ENCODE measurements at places on chromosomes 11 and 22.
A peak's percentile ranks its signal among the peaks of the same experiment; 100 is the strongest.

DNA sequence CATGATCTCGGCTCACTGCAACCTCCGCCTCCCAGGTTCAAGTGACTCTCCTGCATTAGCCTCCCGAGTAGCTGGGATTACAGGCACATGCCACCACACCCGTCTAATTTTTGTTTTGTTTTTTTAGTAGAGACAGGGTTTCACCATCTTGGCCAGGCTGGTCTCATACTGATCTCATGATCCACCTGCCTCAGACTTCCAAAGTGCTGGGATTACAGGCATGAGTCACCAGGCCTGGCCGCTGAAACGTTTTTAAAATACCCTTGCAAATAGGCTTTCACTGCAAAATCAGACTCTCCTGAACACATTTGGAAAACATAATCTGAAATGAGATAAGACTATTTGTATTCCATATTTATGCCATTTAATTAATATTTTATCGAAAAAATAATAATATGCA lies 826.1 kb upstream of the CNTN5 start:
- DNase-seq = no peak

DNA sequence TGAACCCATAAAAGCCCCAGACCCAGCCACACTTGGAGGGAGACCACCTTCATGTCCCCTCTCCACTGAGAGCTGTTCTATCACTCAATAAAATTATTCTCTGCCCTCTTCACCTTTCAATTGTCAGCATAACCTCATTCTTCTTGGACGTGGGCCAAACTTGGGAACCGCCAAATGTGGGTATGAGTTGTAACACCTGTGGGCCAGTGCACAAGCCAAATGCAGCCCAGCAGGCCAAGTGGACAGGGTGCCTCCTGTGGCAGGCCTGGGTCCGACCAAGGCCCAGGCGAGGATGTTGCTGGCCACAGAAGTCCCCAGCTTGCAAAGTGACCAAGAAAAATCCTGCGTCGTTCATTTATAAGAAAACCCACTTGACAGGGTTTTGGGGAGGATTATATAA lies 621.2 kb downstream of the METTL15 start:
- no peak for DNase-seq

- DNase-seq = no peak
Measured at GRCh38 chr22:46090036-46090591, 60.2 kb upstream of the PPARA start.

GRCh38 chr22:46185283-46185682 lies 35.0 kb downstream of the PPARA start:
- no peak for DNase-seq

DNA sequence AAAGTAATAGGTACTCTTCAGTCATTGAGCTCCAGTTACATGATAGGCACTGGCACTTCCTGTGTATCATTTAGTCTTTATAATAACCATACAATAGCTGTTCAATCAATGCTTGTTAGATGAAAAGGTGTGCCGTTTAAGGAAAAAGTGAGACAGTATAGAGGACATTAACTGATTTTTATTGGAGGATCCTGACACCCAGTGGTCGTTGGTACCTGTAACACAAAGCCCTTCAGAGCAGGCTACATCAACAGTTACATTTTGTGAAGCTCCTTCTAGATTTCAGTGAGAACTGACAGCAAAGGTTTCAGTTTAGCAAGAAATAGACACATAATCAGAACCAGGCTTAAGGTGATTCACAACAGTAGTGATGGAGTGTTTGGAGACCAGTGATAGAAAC lies 44.2 kb downstream of the CCDC81 start:
- DNase-seq = peak; percentile 17

GRCh38 chr11:77175869-77176539 lies 48.0 kb downstream of the MYO7A start:
- DNase-seq = no peak

DNA sequence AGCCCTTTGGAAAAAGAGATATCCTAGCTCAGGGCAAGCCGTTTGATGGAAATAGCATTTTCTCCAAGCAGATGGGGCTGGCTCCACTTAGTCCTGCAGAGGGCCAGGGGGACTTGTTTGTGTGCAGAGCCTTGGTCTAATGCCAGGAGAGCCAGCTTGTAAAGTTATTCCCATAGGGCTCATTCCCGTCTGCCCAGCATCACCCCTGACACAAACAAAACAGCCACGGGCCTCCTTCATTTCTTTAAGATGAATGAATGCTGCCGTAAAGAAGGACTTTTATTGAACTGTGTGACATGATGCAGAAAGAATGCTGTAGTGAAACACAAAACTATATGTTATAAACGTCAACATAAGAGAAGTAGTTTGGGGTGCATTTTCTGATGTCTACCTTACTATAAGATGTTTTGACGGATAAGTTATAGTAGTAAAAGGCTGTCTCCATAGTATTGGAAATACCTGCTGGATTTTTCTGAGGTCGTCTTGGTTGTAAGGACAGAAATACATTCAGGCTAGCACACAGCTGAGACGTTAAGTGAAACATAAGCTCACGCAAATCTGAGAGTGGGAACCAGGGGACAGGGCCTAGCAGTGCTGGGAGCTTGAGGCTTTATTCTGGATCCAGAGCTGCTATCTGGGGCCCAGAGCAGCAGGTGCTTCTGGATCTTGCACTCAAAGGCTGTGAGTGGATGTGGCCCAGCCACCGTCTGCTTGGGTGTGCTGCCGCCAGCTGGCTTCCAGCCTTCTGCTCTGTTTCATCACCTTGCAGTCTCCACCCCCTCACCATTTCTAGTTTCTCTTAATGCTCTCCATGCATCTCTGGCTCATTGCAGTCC lies 53.3 kb downstream of the NCAM1 start:
- peak; percentile 29 for DNase-seq

- DNase-seq = no peak
Measured at GRCh38 chr11:117459979-117460300, 132.3 kb downstream of the CEP164 start.

DNA sequence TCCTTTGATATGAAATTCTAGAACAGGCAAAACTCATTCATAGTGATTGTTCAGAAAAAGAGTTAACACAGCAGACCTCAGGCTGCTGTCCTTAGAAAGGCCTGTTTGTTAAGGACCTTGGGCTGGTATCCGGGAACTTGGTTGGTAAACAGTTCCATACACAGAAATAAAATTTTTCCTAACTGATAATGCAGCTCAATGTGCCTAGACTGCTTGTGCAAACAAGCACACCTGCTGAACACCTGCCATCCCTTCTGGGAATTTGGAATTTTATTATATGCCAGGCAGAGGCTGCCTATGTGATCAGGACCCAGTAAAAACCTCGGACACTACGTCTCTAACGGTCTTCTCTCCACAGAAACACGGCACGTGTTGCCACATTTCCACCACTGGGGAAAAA lies 11.5 kb downstream of the THAP12 start:
- DNase-seq = no peak

- peak; percentile 77 for DNase-seq
Measured at GRCh38 chr11:12281571-12282478, 95.5 kb upstream of the PARVA start.

GRCh38 chr22:26143806-26144325 lies 25.4 kb upstream of the SEZ6L start:
- no peak for DNase-seq
